ENCODE measurements at places on chromosomes 16 and 17.

DNA sequence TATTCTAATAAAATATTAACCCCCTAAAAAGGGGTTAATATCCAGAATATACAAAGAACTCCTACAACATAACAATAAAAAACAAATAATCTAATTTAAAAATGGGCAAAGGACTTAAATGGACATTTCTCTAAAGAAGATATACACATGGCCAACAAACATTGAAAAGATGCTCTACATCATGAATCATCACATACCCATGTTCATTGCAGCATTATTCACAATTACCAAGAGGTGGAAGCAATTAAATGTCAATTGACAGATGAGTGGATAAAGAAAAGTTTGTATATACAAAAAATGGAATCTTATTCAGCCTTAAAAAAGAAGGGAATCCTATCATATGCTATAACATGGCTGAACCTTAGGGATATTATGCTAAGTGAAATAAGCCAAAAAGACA is 36.8 kb downstream of the CPD start:
- DNase-seq, result no peak

GRCh38 chr16:24821129-24821528 is 24.6 kb upstream of the SLC5A11 start:
- DNase-seq, result no peak

DNA sequence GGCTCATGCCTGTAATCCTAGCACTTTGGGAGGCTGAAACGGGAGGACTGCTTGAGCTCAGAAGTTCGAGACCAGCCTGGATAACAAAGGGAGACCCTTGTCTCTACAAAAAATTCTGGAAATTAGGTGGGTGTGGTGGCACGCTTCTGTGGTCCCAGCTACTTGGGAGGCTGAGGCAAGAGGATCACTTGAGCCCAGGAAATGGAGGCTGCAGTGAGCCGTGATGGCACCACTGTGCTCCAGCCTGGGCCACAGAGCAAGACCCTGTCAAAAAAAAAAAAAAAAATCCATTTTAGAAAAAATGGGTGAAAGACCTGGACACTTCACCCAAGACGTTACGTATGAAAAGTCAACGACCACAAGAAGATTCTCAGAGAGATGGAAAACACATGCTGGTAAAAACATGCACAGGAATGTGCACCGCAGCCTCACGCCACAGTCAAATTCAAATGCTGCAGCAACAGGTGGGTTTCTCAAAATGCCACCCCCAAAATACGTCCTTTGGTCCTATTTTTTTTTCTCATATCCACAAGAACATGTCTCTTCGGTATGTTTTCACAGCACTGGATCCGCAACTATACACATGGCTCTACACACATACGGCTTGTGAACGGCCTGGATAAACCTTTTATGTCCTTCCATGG is 17.1 kb downstream of the CSNK1D start:
- no peak for DNase-seq

DNA sequence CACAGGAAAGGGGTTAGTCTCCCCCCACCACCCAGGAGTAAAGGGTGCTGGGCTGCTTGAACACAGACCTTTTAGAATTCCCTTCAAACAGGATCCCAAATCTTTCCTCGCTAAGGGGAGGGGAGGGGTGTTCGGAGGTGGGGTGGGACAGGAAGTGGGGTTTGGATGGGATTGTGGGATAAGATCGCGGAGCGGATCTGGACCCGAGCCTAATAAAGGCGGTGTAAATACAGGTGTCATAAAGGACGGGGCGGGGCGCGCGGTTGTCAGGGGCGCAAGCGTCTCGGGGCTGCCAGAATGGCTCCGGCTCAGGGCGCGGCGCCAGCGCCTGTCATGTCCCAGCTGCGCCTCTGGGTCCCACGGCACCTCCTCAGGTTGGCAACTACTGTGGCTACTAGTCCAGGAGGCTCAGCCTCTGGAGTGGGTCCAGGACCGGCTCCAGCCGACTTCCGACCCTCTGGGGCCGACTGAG is 59.8 kb upstream of the FBXO47 start:
- no peak for DNase-seq

DNA sequence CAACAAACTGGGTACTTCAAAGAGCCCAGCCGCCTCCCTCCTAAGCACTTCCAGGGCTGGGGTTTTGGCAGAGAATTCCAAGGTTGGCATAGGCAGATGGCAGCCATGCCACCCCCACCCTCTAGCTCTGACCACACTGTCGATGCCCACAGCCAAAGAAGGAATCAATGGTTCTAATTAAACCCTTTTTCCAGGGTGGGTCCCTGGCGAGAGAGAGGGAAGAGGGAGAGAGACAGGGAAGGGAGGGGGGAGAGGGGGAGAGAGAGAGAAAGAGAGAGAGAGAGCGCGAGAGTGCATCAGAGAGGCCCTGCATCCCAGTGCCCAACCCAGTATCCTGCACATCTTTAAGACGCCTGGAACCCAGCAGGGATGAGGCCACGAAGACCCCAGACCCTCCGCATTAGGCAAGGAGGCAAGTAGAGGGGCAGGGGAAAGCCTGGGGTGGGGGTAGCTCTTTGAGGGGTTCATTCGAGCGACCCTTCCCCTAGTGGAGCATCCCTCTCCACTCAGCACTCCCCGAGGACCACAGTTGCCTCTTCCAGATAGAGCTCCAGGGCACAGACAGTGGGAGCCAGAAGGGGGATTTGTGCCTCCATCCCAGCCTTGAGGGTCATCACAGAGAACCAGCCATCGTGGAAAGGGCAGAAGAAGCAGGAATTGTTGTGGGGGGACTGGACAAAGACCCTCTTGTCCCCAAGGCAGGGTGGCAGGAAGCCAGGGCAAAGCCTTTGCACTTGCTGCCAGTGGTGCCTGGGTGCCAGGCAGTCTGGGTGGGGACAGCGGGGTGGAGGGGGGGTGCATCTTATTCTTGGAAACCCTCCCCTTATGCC is 2.6 kb downstream of the SRCIN1 start:
- no peak for DNase-seq

GRCh38 chr16:22633280-22633679 is 122.6 kb downstream of the NPIPB5 start:
- DNase-seq, result no peak

DNA sequence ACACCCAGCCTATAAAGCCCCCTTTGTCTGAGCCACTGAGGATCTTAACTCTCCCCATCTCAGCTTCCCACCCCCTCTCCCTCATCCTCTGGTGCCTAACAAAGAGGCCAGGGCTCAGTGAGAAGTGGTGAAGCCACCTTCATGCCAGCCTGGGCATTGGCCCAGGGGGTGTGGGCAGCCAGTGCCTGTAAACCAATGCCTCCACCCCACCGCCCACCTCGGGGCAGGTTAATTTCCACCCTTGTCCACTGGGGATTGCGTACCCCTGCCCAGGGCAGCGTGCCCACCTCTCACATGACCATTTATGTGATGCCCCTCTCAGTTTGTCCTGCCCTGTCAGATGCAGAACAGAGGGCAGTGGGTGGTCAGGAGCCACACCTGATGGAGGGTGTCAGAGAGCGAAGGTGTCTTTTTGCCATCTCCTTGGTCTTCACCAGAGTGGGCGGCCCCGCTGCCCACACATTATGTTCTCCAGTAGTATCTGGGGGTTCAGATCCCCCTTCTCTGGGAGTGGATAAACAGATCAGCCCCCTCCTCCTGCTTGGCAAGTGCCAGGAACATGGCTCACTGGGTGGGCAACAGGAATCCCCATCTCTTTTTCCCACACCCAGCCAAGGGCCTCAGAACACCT is 10.1 kb upstream of the ARHGAP23 start:
- DNase-seq, result no peak

GRCh38 chr16:4524571-4524970 is 14.0 kb downstream of the CDIP1 start:
- DNase-seq, result no peak

DNA sequence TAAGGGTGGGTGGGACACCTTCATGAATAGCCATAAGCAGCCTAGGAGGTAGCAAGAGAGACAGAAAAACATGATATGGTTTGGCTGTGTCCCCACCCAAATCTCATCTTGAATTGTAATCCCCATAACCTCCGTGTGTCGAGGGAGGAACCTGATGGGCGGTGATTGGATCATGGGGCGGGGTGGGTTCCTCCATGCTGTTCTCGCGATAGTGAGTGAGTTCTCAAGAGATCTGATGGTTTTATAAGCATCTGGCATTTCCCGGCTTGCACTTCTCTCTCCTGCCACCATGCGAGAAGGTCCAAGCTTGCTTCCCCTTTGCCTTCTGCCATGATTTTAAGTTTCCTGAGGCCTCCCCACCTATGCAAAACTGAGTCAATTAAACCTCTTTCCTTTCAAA is 259.1 kb upstream of the ERCC4 start:
- no peak for DNase-seq

DNA sequence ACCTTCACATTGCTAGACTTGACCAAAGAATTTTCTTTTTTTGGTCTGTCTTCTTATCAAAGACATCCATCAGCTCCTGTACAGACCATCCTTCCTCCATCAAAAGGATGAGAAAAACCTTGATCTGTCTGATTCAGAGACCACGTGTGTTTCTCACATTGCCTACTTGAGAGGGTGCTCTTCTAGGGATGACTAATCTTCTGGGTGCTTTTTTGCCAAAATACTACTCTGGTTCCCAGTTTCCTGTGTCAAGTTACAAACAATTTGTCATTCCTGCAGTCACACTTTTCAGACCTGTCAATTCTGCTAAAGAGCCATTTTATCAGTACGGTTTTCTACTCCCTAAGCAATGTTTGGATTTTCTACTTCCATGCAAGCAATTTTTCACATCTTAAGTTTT is 492.2 kb downstream of the CDH11 start:
- no peak for DNase-seq

DNA sequence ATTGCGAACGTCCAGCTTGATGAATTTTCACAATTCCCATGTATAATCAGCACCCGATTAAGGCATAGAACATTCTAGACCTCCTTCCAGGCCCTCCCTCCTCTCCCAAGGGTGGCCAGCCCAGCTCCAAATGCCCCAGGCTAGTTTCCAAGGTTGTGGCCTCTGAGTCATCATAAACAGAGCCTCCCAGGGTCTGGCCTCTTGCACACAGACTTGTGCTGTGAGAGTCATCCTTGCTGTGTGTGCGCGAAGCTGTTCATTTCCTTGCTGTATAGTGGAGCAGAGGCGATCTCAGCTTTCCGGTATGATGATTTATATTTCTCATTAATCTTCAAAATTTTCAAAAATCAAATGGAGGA is 20.5 kb upstream of the JPH3 start:
- peak; percentile 54 for DNase-seq

GRCh38 chr16:19707569-19708295 is 10.3 kb downstream of the KNOP1 start:
- no peak for DNase-seq

GRCh38 chr17:33127706-33128105 is 136.1 kb downstream of the SPACA3 start:
- DNase-seq, result peak; percentile 84

DNA sequence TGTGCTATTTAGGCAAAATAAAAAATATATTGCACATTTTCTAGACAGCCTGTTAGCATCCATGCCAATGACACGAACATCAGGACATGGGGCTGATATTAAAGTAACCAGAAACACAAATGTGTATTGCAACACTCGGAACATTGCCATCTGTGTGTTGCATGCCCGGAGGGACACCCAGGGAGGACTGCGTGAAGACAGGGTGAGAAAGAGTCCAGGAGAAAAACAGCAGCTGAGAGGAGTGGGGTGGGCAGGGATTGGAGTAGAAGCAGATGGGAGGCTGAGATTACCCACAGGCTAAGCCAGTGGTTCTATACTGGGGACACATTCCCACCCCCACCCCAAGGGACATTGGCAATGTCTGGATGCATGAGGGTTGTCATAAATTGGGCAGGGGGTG is 114.8 kb downstream of the GRIN2A start:
- no peak for DNase-seq

DNA sequence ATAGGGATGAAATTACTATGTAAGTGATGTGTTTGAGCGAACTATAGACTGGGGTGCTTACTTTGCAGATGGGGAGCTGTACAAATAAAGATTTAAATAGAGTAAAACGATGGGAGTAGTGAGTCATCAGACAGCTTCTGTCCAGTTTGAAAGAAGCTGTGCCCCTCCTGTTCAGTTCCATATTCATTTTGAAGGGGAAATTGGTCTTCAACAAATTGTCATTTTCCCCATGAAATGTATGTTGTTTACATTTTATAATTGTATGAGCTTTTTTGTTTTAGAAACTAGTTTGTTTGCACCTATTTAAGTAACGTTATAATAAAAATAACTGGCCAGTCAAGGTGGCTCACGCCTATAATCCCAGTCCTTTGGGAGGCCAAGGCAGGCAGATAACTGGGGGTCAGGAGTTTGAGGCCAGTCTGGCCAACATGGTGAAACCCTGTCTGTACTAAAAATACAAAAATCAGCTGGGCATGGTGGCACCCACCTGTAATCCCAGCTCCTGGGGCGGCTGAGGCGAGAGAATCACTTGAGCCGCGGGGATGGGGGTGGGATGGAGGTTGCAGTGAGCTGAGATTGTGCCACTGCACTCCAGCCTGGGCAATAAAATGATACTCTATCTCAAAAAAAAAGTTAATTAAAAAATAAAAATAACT is 20.2 kb downstream of the SEC14L1 start:
- no peak for DNase-seq

DNA sequence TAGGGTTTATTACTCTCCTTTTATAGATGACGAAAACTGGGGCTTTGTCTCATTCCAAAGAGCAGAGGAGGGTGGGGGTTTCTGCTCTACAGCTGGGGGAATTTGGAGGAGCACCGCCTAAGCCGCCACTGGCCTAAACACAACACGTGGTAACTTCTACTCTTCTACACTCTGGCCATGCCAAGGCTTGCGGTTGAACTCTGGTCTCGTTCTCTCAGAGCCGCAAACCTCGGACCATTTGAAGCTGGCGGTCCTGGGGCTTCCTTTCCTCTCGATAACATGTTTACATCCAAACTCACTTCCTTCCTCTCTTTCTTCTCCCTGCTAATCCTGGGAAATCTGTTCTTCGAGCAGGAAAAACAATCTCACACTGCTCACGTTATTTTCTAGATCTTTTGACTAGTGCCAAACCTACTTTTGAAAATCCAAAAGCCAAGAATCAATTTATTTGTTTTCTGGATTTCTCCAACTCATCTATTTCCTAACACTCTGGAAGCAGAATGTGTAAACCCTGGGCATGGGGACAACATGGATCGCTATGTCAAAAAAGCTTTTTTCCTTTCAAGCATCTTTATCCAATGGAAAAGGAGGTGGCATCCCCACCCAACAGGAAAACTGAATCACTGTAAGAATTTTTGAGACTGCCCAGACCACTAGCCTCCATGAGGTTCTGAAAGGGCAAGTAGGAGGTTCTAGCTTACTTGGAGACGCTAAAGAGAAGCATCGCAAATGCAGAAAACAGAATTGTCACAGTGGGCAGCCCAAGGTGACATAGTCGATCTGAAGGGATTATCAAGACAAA is 13.6 kb upstream of the EEF2K start:
- DNase-seq, result no peak

GRCh38 chr17:48634493-48635208 is 8.5 kb upstream of the HOXB9 start:
- no peak for DNase-seq
